KBM-7 (cell line): ENCODE measurements at places on chromosomes 5 and 9.
A peak's percentile ranks its signal among the peaks of the same experiment; 100 is the strongest.

DNA sequence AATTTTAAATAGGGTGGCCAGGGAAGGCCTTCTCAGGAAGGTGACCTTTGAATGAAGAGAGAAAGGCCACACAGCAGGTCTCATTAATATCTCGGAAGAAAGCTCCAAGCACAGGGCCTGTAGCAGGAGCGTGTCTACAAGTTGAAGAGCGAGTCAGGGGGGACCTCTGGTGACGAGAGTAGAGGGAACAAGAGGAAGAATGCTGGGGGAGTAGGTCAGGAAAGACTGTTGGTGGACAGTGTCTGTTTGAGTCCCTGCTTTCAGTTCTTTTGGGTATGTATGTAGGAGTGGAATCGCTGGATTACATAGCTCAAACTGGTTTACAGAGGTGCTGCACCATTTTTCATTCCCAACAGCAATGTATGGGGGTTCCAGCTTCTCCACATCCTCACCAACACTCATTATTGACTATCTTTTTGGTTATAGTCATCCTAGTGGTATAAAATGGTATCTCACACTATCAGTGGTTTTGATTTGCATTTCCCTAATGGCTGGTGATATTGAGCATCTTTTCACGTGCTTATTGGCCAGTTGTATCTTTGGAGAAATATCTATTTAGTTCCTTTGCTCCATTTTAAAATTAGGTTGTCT is 55.8 kb downstream of the NUP214 start:
- DNase-seq = peak; percentile 26

DNA sequence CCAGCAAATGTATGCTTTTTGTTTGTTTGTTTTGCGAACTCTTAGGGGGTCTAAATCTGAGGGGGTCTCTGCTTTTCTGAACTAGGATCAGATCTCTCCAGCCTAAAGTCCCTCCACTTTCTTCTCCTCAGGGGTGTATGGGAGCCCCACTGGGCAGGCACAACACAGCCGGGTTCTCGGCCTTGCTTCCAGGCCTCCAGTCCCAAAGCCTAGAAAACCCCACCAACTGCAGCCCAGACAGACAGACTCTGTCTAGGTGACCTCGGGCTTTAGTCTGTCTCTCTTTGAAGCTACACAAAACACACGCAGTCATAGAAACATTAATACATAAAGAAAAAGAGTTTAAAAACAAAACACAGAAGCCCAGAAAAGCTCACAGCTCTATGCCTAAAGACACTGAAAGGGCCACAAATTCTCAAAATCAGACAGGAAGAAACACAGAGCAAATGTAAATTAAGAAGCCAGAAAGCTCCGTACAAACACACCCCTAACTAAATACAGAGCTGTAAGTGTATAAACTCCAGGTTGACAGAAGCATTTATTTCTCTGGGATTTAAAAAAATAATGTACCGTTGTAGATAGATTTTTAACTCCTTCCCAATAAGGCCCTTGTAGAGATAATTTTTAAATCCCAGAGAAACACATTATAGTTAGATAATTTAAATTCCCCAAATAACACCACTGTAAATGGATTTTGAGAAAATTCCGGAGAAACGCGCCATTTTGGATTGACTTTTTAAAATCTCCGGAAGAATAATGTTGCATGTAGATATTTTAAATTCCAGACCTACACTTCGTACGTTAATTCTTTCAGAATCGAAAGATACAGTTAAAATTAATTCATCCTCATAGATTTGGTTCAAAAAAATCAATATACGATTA is 2.0 kb downstream of the PITX1 start:
- DNase-seq = peak; percentile 17

DNA sequence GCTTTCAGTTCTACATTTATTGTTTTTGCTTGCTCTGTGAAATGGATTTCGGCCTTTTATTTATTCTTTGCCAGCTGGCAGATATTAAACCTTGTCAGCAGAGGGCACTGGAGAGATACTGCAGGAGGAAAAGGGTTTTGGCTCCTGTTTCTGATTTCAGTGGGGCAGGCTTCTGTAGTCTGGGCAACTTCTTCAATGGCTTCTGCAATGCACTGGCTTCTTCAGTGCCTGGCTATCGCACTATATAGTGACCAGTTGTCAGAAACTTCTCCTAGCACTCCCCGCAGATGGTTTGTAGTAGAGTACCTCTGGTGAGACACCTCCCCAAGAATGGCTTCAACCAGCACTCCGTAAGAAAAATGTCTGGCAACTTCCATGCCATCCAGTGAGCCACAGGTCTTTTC is 3.2 kb upstream of the NFX1 start:
- DNase-seq = peak; percentile 80

- DNase-seq = no peak
These were observed 49.1 kb upstream of the CDH6 start for GRCh38 chr5:31144364-31144763.

GRCh38 chr5:138068742-138069600 is 14.9 kb upstream of the WNT8A start:
- DNase-seq = peak; percentile 85

- no peak for DNase-seq
These were observed 700.5 kb upstream of the ZNF608 start for GRCh38 chr5:125446986-125447385.

DNA sequence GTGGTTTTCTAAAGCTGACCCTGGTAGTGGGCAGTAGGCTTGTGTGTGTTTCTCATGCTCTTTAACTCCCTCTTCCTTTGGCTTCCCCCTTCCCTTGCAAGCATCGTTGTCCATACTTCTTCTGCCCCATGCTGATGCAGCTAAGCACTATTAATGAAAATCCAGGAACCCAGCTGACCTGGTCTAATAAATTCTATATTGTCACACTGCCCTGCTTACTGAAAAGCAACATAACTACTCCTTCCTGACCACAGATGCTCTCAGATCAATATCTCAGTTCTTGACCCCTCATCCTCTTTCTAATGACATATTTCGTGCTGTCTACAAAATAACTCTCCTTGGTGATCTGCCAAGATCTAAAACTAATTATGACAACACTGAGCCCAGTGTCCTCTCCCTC is 405.5 kb downstream of the EFNA5 start:
- no peak for DNase-seq

GRCh38 chr9:109821711-109822110 is 41.7 kb downstream of the PALM2AKAP2 start:
- DNase-seq = no peak

DNA sequence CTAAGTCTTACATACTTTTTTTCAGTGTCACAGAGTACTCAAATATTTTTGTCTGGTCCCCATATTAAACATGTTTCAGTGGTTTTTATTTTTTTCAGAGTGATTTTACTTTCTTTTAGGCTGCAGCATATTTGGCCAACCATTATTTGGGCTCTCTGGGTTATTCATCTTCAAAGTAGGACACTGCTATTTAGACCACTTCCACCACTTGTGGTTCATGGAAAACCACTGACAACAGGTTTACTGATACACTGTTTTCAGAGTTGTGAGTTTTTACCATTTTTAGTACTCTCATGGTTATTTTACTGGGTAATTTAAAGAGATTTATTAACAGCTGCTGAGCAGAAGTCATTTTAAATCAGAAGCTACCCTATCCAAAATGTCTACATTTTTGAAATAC is 437.6 kb downstream of the KIAA0825 start:
- no peak for DNase-seq

- DNase-seq = no peak
These were observed 100.4 kb downstream of the IRX2 start for GRCh38 chr5:2651116-2651515.

DNA sequence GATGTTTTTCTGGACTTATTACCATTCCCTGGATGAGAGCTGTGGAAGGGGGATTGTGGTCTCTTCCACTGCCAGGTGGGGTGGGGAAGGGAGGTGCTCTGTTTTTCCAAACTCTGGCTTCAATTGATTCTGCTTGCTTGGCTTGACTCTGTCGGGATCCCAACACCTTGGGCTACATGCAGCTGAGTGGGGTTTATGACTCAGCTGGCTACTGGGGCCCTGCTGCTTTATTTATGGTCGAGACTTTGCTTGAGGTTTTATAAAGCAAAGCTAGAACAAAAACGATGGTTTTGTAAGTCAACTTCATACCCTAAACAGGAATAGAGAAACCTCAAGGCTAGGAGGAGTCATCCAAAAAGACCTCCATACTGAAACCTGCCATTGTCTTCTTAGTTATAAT is 76.3 kb downstream of the AOPEP start:
- no peak for DNase-seq

GRCh38 chr9:94256007-94256406 is 3.1 kb upstream of the ZNF169 start:
- DNase-seq = no peak
